Left lung (tissue), 14 donors: ENCODE measurements at places on chromosomes 6 and 20. TPM values are rescaled to one million over a fixed set of nuclear protein-coding genes. Genes with fewer than 3 reads are reported as not detected.

Gene CRISP3
- not detected for total RNA-seq

Gene ADGB
- not detected for total RNA-seq

Gene SASH1
- 51.3 TPM for total RNA-seq

Gene GOPC
- 32.1 TPM for total RNA-seq
